ENCODE measurements at places on chromosomes 12 and 14.
A peak's percentile ranks its signal among the peaks of the same experiment; 100 is the strongest.

GRCh38 chr12:30614031-30614430 is 81.6 kb downstream of the IPO8 start:
- no peak for DNase-seq

GRCh38 chr12:3073438-3074250 is 3.5 kb upstream of the TSPAN9 start:
- DNase-seq: peak; percentile 90

- DNase-seq: no peak
Measured at GRCh38 chr12:52515927-52516831, 4.0 kb downstream of the KRT5 start.

GRCh38 chr12:6867413-6868210 is at the start of gene TPI1:
TPI1 (plus strand) TSS chr12:6867531; CDS start chr12:6867567, 36 bp downstream.
- peak; percentile 78 for DNase-seq

DNA sequence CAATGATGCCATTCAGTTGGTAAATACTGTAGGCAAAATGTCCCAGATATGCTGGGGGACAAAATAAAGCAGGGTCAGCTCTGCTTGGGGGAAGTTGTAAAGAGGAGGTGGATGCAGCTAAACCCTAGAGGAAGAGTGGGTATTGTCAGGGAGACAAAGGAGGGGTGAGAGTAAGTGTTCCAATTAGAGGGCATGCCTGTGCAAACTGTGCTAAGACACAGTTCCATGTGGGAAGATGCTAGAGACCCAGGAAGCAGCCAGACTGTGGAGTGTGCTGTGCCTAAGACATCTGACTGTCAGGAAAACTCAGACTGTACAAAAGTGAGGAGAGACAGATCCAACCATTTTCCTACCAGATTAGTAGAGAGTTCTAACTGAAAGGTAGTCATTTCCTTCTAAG is 474.3 kb downstream of the ATP23 start:
- no peak for DNase-seq

GRCh38 chr12:108792361-108793292 is 61.3 kb upstream of the CORO1C start:
- no peak for DNase-seq
